ENCODE measurements at places on chromosomes 7 and 10.

- DNase-seq = no peak
Measured at GRCh38 chr10:58107506-58107905, 160.2 kb downstream of the IPMK start.

DNA sequence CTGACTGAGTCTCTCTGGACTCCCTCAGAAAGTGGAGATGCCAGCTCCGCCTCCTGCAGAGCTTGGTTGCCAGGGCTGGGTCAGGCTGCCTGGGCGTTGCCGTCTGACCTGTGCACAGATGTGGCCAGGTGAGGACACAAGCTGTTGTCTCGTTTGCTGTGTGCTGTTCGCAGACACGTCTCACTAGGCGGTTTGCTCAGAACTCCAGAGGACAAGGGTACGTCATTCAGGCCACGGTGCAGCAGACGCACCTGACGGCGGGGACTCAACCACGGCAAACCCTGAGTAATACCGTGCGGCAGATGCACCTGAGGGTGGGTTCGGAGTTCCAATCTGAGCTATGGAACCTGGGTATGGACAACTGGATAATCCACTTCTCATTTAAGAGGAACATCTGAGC is 11.7 kb downstream of the GPER1 start:
- DNase-seq = no peak

DNA sequence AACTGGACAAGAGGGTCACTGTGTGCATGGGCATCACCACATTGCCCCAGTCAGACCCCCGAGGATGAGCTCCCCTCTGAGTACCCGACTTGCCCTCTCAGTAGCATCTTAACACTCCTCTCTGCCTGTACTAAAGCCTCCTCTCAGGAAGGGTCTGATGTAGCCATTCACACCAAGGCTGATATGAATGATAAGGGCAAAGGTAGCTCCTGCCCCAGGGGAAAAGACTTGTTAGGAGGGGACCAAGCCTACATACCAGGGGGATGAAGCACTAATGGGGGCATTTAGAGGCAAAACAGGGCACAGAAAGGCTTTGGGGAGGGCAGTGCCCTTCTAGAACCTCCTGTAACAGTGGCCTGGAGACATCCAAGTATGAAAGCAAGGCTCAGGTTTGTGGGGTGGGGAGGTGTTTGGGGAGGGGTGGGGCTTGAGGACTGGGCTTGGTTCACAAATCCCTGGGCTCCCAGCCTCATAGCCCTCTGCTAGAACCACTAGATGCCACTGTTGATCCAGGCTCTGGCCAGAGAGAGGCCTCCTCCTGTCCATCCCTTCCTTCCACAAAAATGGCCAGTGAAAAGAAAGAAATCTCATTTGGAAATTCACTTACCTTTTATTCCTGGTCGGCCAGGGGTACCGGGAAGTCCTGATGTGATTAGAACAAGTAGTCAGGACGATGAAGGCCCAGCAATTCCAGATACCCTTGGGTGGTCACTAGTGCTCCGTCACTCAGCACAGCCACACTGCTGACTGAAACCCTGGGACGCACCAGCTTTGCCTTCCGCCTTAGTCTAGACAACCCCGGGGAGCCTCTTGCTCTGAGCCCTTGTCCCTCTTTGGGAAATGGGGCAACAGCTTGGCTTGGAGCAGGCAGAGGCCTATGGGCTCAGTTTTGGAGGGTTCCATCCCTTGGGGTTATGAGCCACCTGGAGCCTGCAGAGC is 40.3 kb downstream of the COL17A1 start:
- DNase-seq = peak; percentile 47

DNA sequence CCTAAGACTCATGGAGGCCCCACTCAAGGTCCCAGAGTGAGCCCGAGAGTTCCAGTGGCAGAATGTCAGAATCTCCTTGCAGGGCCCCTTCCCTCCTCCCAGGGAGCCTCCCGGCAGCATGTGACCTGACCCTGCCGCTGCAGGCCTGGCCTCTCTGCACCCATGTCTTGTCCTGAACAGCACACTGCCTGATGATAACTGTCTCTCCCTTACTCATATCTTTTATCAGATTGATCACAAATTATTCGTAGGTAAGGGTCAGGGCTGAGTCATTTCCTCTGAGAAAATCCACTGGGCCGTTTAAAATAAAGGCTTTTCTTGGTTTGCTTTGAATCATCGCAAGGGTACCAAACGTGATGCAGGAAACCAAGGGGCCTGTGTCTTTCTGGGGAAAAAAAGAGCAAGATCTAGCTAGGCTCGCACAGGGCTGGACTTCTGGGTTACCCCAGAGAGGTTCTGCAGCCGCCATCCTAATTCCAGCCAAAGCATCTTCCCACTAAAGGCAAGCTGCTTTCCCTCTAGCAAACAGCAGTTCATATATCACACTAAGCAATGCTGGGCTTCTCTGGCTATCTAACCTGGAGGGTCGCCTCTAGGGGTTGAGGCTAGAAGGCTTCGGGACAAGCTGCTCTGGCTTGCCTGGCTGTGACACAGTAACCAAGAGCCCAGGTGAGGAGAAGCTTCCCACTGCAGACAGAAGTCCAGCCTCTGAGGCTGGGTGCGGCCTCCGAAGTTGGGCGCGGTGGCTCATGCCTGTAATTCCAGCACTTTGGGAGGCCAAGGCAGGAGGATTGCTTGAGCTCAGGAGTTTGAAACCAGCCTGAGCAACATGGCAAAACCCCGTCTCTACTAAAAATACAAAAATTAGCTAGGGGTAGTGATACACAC is 104.9 kb downstream of the SPDYE5 start:
- DNase-seq = peak; percentile 40

GRCh38 chr7:32905175-32905662 is 13.7 kb upstream of the KBTBD2 start:
- peak; percentile 66 for DNase-seq

- no peak for DNase-seq
Measured at GRCh38 chr10:93026072-93026471, 34.5 kb upstream of the CYP26C1 start.

- no peak for DNase-seq
Measured at GRCh38 chr7:128917122-128917521, 6.6 kb upstream of the KCP start.

DNA sequence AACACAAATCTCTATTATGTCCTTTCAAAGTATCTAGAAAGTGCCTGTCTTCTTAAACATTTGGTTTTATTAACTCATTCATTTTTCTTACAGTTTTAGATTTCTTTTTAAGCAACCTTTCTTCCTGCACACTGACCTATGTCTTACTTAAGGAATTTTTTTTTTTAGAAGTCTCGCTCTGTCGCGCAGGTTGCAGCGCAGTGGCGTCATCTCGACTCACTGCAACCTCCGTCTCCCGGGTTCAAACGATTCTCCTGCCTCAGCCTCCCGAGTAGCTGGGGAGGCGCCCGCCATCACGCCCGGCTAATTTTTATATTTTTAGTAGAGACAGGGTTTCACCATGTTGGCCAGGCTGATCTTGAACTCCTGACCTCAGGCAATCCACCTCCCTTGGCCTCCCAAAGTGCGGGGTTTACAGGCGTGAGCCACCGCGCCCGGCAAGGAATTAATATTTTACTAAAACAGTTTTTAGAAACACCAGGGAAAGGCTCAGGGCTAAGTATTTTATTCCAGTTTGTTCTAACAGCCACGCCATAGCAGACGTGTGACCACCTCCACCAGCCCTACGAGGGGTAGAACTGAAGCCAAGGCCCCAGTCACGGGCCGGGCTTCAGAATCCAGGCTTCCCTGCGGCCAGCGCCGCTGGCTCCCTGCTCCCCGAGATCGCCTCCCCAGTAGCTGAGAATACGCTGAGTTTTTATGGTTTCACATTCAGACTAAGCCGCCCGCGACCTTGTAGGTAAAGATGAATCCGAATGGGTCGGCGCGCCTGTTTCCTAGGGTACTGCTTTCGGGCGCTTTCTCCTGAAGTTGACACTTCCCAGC is 941 bp upstream of the LUC7L2 start:
- peak; percentile 21 for DNase-seq

DNA sequence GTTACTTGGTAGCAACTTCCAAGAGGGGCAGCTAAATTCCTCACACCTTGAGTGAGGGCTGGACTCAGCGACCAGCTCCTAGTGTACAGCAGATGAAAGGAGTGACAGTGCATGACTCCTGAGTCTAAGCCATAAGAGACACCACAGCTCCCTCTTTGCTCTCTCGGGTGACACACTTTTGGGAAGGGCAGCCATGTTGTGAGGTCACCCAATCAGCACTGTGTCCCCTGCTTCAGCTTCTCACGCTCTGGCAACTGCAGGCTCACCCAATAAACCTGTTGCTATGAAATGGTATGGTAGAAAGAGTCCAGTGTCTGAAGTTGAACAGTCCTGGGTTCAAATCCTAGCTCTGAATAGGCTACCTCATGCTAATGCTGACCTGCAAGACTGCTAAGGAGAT is 20.9 kb downstream of the TMEM130 start:
- DNase-seq = no peak

GRCh38 chr10:35270100-35270499 is 66.2 kb upstream of the CCNY start:
- no peak for DNase-seq

DNA sequence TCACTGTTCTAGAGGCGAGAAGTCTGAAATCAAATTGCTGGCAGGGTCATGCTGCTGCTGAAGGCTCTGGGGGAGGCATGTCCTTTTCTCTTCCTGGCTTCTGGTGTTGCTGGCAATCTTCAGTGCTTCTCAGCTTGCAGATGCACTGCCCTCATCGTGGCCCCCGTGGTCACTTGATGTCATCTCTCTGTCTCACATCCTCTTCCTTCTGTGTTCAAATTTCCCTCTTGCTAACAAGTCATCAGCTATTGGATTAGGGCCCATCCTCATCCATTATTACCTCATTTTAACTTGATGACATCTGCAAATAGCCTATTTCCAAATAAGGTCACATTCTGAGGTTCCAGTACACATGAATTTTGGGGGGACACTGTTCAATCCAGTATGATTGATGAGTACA is 36.6 kb upstream of the SRGN start:
- no peak for DNase-seq

GRCh38 chr10:97596101-97597082 is 6.9 kb downstream of the C10orf62 start:
- peak; percentile 80 for DNase-seq

- no peak for DNase-seq
Measured at GRCh38 chr7:36741866-36742265, 17.6 kb upstream of the AOAH start.

GRCh38 chr10:30092151-30092790 is 32.9 kb upstream of the JCAD start:
- DNase-seq = no peak

GRCh38 chr7:108307595-108307994 is 148.6 kb downstream of the NRCAM start:
- DNase-seq = no peak

DNA sequence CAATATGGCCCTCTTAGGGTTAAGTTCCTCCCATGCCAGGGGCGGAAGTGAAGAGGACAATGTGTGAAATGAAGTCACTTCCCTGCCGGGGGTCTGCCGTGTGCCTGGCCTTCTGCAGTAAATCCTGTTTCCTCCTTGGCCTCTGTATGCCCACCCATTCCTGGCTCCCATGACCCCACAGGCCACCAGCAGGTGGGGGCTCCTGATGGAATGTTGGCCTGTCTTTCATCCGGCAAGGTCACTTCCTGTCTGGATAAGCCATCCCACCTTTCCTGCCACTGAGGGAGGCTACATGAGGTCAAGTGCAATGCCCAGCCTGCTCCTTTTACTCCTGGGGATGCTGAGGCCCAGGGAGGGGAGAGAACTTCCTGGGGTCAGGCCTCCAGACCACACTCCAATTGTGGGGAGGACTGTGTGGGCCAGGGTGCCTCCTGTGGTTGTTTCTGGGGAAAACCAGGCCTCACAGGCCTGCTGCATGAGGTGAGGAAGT is 22.3 kb downstream of the PALD1 start:
- no peak for DNase-seq

DNA sequence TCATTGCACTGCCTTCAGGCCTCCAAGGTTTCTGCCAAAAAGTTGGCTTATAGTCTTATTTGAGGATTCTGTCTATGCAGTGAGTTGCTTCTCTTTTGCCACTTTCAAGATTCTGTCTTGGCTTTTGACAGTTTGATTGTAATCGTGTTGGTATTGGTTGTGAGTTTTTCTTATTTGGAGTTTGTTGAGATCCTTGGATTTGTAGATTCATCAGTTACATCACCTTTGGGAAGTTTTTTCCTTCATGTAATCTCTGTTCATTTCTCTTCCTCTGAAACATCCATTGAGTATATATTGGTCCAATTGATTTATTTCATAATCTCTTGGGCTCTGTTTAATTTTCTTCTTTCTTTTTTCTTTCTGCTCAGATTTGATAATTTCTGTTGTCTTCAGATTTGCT is 59.8 kb downstream of the SEPTIN7 start:
- no peak for DNase-seq

DNA sequence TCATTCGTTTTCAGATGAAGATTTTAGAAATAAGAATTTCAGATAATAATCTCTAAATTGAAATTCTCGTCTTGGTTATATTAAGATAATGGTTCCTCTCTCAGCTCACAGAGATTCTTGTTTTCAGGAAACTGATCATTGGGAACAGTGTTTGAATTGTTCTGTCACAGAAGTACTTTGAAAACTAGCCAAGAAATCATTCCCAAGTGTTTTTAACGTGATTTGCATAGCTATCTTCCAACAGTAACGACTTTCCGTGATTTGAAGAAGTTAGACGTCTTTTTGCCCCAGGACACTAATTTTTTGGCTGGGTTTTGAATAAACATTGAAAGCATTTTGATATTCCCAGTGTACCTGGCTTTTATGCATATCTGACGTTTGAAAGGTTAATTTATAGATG is 116.0 kb downstream of the CDCA7L start:
- DNase-seq = no peak

GRCh38 chr7:24910551-24911212 is 69.3 kb downstream of the OSBPL3 start:
- DNase-seq = no peak

DNA sequence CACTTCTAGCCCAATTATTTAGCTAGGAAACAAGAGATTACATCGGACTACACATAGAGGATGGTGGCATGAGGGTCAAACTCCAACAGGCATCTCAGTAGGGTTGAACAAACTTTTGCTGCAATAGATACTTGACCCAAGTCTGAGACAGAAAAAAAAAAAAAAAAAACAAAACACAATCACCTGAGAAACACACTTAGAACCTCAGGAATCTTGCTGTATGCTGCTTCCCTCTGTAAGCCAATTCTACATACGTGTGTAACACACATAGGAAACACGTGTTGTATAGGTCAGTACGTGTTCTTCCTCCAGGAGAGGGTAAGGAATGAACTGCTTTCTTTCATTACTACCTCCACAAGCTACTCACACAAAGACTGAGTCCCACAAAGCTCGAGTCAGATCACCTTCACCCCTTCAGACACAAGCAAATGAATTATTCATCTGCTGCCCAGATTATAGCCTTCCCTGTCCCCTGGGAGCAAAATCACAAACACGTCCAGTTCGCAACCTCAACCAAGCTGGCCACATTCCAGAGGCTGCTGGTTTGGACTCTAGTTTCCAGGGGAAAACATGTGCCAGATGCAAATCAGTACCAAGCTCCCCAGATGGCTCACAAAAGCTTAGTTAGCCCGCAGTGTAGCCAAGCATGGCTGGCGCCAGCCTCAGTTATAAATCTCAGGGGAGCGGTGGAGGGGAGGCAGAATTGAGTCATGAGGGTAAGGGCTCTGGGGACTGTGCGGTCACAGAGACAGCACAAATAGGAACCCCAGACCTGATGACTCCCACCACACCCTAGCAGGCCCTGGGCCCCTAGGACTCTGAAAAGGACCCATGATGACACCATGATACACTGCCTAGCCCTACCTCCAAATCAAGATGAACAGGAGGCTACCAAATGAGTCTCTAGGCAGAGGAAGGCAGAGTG is 15.1 kb downstream of the PSAP start:
- peak; percentile 52 for DNase-seq
